Activated CD4-positive, alpha-beta T cell treated with anti-CD3 and anti-CD28 coated beads for 4 hours (primary cell): ENCODE measurements at places on chromosomes 4 and X.

- peak; percentile 57 for DNase-seq
Measured at GRCh38 chrX:66728818-66729271, 90.0 kb upstream of the EDA2R start.

- no peak for DNase-seq
Measured at GRCh38 chr4:18777190-18777930, 755.8 kb upstream of the LCORL start.

GRCh38 chr4:145199051-145199716 lies 18.8 kb upstream of the OTUD4 start:
- DNase-seq = no peak

- no peak for DNase-seq
Measured at GRCh38 chr4:83599183-83599582, 63.3 kb downstream of the GPAT3 start.

DNA sequence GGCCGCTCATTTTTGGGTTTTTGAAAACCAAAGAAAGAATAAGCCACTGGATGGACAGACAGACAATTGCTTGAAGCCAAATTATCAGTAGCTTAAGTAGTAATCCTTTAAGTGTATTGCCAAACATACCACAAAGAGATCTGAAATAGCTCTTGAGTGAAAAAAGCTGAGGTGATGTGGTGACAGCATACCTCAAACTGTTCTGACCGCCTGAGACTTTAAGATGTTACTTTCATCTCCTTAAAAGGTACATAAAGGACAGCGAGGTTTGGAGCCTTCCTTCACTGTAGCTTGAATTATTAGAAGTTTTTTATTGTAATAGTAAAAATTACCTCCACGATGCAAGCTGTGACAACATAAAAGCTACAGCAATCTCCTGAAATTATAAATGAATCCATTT lies 271.5 kb upstream of the FAM241A start:
- DNase-seq = no peak

GRCh38 chrX:152520653-152521052 lies 69.5 kb upstream of the GABRA3 start:
- DNase-seq = no peak

- DNase-seq = no peak
Measured at GRCh38 chr4:81571105-81571504, 99.4 kb upstream of the RASGEF1B start.

DNA sequence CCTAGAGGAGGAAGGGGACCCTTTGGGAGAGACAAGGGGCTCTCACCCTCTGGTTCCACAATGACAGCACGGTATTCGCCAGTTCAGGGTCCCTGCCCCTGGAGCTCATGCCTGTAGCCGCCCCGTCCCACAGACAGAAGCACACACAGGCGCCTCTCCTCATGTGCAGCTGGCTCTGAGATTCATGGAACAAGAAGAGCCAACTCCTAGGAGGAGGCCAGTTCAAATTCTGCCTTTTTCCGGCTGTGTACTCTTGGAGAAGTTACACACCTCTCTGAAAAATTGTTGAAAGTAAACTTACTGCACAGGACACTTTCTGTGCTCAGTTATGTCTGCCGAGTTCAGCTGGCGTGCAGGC lies 15.3 kb downstream of the BLOC1S4 start:
- no peak for DNase-seq

GRCh38 chrX:37976153-37976552 lies 30.2 kb upstream of the SYTL5 start:
- DNase-seq = no peak

GRCh38 chr4:100722866-100723459 lies 205.1 kb upstream of the EMCN start:
- no peak for DNase-seq

DNA sequence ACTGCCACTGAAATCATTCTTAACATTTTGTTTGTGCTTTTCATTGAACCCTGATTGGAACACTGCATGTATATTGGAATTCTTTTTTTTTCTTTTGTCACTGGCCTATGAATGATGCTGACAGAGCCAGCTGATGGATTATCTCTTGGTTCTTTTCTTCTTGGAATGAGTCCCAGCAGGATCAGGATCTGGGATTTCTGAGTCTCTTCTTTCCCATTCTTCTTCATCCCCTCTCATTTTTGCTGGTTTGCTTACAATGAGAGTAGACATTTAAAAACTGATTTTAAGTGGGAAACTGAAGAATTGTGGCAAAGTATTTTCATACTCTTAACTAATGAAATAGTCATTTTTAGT lies 9.0 kb downstream of the DCUN1D4 start:
- no peak for DNase-seq
